CD4-positive, alpha-beta memory T cell (primary cell): ENCODE measurements at places on chromosomes 5 and 9. TPM values are rescaled to one million over a fixed set of nuclear protein-coding genes. Genes with fewer than 3 reads are reported as not detected.

Gene LECT2
- not detected for polyA plus RNA-seq

Gene MYORG
- polyA plus RNA-seq = 0.55 TPM

Gene GRXCR2
- not detected for polyA plus RNA-seq

Gene PCDH1
- polyA plus RNA-seq = not detected

Gene STPG3
- polyA plus RNA-seq = not detected
